ENCODE measurements at places on chromosomes 3 and 15.

- no peak for DNase-seq
These were observed 23.2 kb downstream of the LIPC start for GRCh38 chr15:58454950-58455401.

DNA sequence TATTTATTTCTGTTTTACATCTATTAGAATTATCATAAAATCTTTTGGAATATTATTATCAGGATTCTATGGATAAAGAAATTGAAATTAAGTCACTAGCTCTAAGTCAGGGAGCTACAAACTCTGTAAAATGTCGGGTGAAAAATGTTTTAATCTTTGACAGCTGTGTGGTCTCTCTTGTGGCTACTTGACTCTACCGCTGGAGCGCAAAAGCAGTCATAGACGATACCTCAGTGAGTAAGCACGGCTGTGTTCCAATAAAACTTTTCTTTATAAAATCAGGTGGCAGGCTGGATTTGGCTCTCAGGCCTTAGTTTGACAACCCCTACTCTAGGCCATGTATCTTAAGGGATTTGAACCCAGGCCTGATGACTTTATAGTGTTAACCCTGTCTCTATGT lies 88.5 kb upstream of the PFN2 start:
- no peak for DNase-seq

GRCh38 chr3:20104167-20104661 lies 64.0 kb downstream of the KAT2B start:
- DNase-seq = no peak

DNA sequence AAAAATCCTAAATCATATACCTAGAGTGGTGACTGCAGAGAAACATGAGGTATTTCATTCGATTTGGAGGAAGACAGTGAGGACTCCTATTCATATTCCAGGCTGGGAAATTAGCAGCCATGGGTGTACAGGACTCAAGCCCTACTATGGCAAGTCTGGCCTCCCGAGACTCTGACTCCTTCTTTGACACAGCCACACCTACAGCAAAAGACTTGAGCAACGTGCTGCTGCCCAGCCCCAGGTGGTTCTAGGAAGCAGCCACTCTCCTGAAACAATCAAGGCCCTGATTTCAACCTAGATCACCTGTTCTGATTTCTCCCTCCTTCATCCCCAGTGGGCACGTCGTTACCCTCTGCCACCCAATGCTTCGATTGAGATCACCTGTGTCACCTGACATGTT lies 84.0 kb upstream of the ATP11B start:
- DNase-seq = no peak

- DNase-seq = no peak
These were observed 270.2 kb downstream of the THSD4 start for GRCh38 chr15:71385457-71385856.

GRCh38 chr3:56800832-56801661 lies 702 bp downstream of the ARHGEF3 start:
- DNase-seq = no peak

- no peak for DNase-seq
These were observed 31.6 kb upstream of the ACAD9 start for GRCh38 chr3:128847666-128848370.

- no peak for DNase-seq
These were observed 3.8 kb upstream of the LOXL1 start for GRCh38 chr15:73922186-73923151.

All from progenitor cell of endocrine pancreas (in vitro differentiated cells).